ENCODE measurements at places on chromosomes 7 and 10. TPM values are rescaled to one million over a fixed set of nuclear protein-coding genes. Genes with fewer than 3 reads are reported as not detected.

GRCh38 chr10:103451831-103452505 lies at the start of gene CALHM2:
TSS of gene CALHM2 (minus strand) at chr10:103452370. CDS start at chr10:103449941, 2,429 bp downstream.
- DNase-seq, result peak; percentile 49

GRCh38 chr7:2614631-2615330 lies 17.0 kb upstream of the TTYH3 start:
- DNase-seq, result no peak

DNA sequence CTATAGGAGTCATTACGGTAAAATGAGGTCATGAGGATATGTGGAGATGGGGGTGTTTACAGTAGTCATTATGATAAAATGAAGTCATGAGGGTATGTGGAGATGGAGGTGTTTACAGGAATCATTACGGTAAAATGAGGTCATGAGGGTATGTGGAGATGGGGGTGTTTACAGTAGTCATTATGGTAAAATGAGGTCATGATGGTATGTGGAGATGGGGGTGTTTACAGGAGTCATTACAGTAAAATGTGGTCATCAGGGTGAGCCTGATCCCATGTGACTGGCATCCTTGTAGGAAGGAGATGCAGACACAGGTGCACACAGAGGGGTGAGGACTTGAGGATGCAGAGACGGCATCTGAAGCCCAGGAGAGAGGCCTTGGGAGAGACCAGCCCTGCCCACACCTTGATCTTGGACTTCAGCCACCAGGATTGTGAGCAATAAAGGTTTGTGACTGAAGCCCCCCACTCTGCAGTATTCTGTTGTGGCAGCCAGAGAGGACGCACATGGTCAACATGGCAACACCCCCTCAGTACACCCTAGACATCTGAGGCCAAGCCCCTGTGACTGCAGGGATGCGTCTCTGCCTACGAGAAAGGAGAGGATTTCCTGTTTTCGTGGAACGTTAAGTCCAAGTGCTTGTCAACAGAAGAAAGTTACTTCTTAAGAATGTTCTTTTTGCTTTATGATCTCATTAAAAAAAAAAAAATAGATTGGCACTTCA lies 544.4 kb downstream of the DNAJB6 start:
- no peak for DNase-seq

- DNase-seq, result no peak
These were observed 36.5 kb downstream of the C10orf71 start for GRCh38 chr10:49335364-49335972.

DNA sequence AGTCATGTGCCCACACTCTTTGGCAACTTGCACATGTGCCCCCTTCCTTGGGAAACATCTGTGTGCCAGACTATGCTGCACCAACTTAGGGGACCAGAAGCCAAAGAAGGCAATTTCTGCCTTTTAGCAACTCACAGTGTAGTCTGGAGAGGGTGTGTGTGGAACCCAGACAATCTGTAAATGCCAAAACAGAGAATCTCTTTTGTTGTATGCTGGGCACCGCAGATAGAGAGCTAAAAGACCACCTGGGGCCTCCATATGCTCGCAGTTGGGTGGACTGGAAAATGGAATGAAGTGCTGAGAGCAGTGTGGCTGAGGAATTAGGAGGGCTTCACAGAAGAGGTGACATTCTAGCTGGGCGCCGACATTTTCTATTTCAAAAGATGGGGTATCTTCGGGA lies 26.4 kb downstream of the UBTD1 start:
- no peak for DNase-seq

- no peak for DNase-seq
These were observed 5.6 kb downstream of the CD36 start for GRCh38 chr7:80644054-80644453.

DNA sequence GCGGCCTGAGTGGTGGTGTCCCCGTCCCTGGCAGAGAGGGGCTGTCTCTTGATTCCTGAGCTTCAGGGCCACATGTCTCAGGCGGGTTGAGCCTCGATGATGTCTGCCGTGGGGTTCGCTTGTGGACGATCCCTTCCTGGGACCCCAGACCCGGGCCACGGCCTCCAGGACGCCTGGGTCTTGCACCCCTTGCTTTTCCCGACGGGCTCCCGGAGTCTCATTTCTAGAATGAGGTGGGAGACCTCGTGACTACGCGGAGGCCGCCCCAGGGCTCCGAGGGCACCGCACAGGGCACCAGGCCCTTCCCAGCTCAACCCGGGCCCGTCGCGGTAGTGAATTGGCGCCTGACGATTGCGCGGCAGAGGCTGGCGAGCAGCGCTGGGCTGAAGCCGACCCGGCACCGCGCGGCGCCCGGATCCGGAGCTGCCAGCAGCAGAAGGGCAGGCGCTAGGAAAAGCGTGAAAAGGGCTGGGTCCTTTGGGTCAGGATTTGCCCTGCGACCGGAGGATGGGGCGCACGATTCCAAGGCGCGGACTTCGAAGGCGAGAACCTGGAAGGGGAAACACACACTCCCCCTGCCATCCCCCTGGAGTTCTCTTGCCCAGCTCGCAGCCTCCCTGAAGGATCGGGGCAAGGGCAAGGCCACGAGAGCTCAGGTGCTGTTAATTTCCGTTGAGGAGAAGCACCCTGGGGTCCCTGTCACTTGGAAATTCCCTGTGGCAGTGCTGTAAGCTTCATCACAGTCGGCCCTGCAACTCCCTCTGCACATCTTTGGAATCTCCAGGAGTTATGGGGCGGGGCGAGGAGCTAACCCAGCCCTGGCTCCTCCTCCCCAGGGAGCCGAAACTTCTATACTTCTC lies 15.5 kb downstream of the TLX1 start:
- no peak for DNase-seq

Gene GPR85
- 2.7 TPM for polyA plus RNA-seq

DNA sequence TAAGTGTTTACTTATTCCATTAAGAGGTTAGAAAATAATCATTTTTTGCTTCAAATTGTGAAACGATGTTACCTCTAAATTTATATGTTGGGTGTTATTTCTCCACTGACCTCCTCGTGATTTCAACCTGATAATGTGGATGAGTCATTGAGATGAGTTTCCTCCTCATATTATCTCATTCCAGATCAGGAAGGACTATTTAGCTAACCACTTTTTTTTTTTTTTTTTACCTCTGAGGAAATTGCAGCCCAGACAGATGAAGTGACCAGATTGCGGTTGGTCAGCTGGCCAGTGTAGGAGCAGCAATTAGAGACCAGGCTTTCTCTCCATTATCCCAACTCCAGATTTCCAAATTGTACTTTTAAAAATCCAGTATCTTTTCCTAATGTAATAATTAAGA lies 248.7 kb downstream of the FZD1 start:
- no peak for DNase-seq

GRCh38 chr7:97372882-97373281 lies 255.4 kb downstream of the SDHAF3 start:
- no peak for DNase-seq

DNA sequence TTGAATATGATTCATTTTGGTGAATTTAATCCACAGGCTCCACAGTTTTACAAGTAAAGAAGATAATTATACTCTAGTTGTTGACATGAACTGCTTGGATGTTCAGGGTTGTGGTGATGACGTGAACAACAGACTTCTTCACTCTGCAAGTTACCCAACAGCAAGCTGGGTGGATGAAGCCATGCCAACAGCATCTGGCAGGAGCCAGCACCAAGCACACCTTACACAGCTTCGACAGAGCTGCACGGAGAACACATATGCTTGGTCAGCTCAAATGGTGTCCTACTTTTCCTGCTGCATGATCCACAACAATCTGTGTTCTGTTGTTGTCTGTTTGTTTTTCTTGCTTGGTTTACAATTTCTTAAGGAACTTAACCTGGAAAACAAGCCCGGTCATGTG lies 9.8 kb downstream of the NOD1 start:
- no peak for DNase-seq

Gene SVOPL
- polyA plus RNA-seq, result 3.3 TPM

Gene TEX47
- polyA plus RNA-seq, result not detected

Gene SPAM1
- polyA plus RNA-seq, result not detected

- no peak for DNase-seq
These were observed 4.4 kb upstream of the GRK5 start for GRCh38 chr10:119203006-119203405.

- no peak for DNase-seq
These were observed 6.4 kb downstream of the SH2B2 start for GRCh38 chr7:102292813-102293798.

- DNase-seq, result no peak
These were observed 268.4 kb upstream of the NPVF start for GRCh38 chr7:25496476-25497368.

DNA sequence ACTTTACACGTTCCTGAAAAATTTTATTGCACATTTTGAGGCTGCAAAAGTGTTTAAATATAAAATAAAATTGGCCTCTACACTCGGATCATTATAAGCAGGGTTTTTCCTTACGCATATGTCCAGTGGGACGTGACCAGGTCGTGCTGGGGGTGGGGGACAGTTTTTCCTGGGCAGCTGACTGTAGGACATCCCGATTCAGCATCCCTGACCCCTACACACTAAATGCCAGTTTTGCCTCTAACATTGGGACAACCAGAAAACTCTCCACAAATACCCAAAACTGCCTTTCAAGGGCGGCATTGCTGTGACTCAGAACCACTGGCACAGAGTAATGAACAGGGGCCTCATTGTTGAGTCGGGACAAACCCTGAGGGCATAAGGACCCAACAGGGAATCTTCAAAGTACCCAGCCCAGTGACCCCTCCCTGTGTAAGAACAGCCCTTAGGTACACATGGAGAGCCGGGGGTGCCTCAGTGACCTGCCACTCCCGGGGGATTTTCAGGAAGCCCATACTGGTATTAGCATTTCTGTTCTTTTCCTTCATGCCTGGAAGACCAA lies 170.6 kb downstream of the ARHGAP21 start:
- DNase-seq, result no peak

All from right lung (tissue), 10 donors.